Heart left ventricle (tissue), 16 donors: ENCODE measurements at places on chromosomes 7 and 10. TPM values are rescaled to one million over a fixed set of nuclear protein-coding genes. Genes with fewer than 3 reads are reported as not detected.

DNA sequence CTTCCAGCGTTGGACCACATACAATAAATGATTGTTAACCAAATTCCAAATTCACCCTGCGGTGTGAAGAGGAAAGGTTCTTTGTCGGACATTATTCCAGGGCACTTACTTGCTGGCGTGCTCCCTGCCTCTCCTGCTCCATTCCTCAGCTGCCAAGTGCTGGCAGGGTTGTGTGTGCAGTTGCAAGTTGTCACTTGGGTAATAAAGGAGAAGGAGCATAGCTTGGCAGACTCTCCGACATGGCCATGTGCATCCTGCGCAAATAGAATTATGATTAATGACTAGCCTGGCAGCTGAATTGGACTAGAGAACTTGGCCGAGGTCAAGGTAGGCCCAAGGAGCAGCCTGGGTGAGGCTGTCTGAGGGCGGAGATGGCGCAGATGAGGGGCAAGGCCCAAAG lies 92.3 kb upstream of the ELMO1 start:
- no peak for DNase-seq

- DNase-seq: no peak
These were observed 357.0 kb downstream of the FRMD4A start for GRCh38 chr10:13973742-13974141.

DNA sequence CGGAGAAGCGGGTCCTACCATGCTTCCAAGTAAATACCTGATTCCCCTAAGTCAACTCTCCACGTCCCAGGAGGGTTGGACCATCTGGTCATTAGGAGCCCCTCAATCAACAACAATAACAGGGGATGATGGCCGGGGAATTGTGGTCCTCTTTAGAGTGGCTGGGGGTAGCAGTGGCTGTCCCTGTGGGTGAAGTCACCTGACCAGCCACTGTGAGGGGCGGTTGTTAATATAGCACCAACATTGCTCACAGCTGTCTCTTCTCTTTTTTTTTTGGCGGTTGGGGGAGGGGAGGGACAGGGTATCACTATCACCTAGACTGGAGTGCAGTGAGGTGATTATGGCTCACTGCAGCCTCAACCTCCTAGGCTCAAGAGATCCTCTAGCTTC lies 67.9 kb downstream of the SPDYE5 start:
- no peak for DNase-seq

DNA sequence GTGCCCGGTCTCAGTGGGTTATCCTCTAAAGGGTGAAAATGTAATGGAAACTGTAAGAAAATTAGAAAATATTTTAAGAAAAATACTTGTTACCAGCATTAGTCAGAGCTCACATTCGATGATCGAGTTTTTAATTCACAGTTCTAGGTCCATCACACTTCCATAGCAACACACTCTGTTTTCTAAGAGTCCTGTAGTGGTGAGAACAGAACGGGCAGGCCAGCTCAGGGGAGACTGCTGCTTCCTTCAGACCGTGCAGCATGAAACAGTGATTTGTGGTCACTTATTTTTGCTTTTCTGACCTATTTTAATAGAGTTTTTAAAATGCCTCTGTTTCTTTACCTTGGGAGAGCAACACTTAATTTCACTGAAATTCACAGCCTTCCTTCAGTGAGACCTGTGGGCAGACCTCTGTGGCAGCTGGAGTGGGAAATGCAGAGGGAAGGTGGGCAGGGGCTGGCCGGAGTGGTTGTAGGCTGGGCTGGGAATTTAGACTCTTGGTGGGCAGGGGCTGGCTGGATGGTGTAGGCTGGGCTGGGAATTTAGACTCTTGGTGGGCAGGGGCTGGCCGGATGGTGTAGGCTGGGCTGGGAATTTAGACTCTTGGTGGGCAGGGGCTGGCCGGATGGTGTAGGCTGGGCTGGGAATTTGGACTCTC lies 1.5 kb downstream of the SUN1 start:
- DNase-seq: no peak

DNA sequence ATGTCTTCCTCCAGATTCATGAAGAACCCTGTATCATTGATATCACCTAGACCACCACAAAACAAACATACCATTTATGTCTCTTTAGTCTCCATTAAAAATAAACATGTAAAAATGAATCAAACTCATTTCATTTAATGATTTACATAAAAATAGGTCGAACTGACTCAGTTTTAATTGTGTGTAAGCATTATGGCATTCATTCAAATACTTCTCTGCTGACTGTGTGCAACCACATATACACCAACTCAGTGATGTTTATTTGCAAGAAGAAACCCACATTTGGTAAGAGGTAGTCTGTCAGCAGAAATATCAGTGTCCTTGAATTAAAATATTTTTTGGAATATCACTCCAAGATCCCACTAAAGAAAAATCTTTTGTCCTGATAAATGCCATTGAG lies 30.5 kb downstream of the ABCB1 start:
- DNase-seq: no peak

GRCh38 chr7:30301751-30302150 lies 17.4 kb downstream of the ZNRF2 start:
- no peak for DNase-seq

DNA sequence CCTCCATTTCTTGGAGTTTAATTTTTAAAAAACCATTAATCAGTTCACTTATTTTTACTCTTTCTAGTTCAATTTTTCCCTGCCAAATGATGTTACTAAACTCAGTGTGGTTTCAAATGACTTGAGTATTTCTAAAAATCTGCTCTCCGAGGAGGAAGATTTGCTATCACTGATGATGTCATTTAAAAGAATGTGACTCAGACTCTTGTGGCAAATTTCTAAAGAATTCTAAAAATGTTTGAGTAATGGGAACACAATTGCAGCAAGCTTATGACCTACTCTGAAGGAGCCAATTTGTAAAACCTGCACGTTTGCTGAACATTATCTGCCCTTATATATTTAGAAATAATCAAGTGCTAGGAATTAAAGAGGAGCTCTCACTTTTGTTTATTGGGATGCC lies 88.6 kb downstream of the SPAG6 start:
- DNase-seq: no peak

The MALRD1 gene
- total RNA-seq: not detected

The CPA1 gene
- not detected for total RNA-seq

The TAS2R3 gene
- total RNA-seq: not detected

The RAB18 gene
- 115 TPM for total RNA-seq
